ENCODE measurements at places on chromosomes 12 and 14.

- DNase-seq = no peak
These were observed 18.1 kb upstream of the PRICKLE1 start for GRCh38 chr12:42607584-42608058.

DNA sequence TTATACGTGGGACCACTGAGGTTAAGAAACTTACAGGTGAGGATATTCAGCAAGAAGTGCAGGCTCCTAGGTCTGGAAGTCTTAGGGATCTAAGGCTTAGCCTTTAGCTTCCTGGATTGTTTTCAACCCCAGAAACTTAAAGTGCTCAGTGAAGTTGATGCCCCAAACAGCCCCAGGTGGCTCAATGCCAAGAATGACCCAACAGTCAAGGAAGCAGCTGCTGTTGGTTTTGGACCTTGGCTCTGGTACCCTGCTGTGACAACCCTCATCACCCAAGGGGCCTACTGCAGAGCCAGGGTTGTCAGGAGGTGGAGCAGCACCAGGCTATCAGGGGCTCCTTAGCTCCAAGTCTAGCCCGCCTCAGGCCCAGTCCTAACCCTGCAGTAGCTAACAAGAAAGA, 36.8 kb downstream of the VDR start:
- DNase-seq = peak; percentile 16

GRCh38 chr12:69284131-69284530, 44.8 kb downstream of the CPSF6 start:
- DNase-seq = peak; percentile 75

GRCh38 chr12:11460343-11461023, 65.1 kb upstream of the PRB2 start:
- DNase-seq = no peak

DNA sequence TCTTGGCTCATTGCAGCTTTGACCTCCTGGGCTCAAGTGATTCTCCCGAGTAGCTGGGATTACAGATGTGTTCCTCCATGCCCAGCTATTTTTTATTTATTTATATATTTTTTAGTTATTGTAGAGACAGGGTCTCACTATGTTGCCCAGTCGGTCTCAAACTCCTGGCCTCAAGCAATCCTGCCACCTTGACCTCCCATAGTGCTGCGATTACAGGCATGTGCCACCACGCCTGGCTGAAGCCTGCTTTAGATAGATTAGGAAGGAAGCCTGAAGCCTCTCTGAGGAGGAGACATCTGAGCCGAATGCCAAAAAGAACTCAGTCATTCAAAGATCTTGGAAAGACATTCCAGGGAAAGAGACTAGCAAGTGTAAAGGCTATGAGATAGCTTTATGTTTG, 10.2 kb downstream of the INHBC start:
- no peak for DNase-seq

DNA sequence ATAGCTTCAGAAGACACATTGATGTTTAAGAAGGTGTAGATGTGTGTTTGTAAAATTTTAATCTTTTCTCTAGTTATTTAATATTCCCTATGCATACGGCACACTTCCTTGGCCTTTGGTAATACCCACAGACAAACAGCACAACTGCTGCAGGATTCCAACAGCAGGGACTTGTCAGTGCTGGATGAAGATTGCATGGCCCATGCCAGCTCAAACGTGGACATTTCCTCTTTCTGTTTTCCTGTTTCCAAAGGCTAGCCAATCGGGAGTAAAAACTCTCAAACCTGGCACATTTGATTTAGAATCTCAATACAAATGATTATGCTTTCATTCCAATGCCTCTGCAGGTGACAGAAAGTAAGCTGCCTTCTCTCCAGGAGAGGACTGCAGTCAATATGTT, 22.5 kb upstream of the PDE3A start:
- DNase-seq = no peak

- no peak for DNase-seq
These were observed 1.7 kb downstream of the HDAC7 start for GRCh38 chr12:47818007-47818376.

DNA sequence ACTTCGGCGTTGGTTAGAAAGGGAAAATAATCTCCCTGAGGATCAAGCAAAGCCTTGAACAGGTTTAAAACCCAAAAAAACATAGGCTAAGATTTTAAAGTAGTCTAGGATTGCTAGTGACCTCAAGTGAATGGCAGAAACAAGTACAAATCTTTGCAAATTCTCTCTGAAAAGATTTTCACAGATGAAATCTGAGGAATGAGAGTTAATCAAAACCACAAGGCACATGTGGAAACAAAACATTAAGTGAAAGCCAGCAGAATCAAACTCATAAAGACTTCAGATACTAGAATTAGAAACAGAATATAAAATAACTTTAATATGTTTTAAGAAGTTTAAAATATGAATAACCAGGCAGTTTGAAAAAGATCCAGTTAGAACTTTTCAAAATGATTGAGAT, 52.2 kb upstream of the CFL2 start:
- DNase-seq = peak; percentile 58

- DNase-seq = no peak
These were observed 6.5 kb upstream of the AK7 start for GRCh38 chr14:96385385-96385784.

- DNase-seq = no peak
These were observed 36.0 kb downstream of the FMNL3 start for GRCh38 chr12:49671031-49671765.

GRCh38 chr12:27635349-27635972, 60.8 kb upstream of the REP15 start:
- DNase-seq = peak; percentile 76

DNA sequence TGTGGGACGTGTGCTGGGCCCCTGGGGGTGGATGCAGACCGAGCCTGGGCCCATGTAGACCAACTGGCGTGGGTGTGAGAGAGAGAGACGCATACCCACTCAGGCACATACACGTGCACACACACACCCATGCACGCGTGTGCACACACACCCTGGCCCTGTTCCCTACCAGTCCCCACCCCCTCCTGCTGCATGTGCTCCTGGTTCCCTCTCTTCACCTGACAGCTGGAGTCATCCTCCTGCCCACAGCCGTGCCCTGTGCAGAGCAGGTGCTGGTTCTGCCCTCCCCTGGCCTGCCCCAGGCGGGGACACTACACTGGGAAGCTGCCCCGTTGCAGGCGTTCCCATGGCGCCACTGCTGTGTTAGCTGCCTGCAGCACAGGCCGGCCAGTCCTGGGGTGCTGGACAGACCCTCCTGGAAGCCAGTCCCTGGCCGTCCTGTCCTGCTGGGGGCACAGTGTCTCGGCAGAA, 18.5 kb downstream of the PACS2 start:
- no peak for DNase-seq

DNA sequence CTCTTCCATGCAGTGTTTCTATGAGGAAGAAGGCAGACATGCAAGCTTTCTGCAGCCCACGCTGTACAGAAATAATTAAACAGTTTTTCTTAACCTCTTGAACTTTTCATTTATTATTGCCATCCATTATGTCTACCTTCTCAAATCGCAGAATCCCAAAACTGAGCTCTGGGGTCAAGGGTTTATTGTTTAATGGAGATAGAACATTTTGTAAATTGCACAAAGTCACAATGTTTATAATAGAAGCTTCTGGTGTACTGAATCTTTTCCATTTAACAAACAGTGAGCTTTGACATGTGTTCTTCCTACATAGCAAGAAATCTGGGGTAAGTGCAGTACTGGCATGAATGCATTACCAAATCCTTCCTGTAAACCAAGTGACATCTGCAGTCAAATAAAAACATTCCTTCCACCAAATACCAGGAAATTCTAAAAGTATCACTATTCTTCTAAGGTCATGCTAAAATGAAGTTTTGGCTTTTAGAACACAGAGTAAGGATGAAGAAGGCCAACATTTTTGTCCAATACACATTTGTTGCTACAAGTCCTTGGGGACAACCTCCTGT, 385.3 kb upstream of the DDHD1 start:
- DNase-seq = peak; percentile 58

DNA sequence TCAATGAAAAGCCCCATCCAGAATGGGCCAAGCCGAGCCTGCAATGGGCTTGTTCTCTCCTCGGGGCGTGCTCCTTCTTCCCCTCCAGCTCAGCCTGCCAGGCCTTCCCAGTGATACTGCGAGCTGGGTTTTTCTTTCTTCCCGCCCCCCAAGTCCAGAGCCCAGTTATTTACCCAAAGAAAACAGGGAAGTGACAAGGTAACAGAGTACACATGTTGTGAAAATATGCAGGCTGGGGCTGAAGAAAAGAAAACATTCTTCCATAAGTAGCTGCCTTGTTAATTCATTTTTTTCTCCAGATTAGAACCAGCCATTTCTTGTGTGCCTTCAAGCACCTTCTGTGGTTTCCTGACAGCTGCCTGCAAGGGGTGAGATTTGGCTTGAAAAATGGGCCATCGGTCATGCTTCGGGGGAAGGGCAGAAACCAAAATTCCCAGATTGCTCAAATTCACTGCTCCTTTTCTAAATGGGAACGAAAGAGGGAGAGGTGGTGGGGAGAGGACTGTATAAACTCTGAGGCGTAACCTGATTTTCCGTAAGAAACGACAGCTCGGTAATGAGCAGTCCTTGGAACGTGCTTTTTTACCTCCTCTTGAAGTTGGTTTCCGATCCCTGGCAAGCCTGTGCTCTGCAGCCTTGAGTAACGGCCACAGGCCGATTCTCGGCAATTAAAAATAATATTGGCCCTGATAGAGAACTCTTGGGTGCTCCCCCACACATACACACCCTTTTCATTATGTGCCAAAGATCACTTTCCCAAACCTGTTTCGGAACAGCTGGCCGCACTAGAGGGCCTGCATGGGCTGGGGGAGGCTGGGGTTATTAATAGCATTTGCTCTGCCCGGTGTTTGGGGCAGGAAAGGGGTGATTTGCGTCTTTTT, 229.4 kb downstream of the ZFP36L1 start:
- peak; percentile 78 for DNase-seq

- DNase-seq = no peak
These were observed 35.3 kb downstream of the CD9 start for GRCh38 chr12:6235499-6235898.

- DNase-seq = no peak
These were observed 29.3 kb downstream of the DUSP16 start for GRCh38 chr12:12533238-12533829.

DNA sequence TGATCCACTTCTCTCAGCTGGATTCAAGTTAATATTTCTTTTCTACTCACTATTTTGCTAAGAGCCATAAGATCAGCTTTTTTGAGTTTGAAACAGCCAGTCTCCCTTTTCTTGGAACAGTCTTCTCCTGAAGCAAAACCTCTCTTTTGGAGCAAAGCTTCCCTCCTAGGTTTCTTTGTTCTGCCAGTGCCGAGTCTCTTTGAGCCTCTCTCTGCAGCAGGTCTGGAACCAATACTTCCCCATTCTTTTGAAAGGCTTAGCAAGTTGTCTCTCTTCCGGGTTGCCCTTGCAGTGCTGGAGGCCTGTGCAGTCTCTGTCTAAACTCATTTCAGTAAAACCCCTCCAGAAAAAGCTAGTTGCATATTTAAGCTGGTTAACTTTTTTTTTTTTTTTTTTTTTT, 454.8 kb downstream of the NOVA1 start:
- DNase-seq = no peak

DNA sequence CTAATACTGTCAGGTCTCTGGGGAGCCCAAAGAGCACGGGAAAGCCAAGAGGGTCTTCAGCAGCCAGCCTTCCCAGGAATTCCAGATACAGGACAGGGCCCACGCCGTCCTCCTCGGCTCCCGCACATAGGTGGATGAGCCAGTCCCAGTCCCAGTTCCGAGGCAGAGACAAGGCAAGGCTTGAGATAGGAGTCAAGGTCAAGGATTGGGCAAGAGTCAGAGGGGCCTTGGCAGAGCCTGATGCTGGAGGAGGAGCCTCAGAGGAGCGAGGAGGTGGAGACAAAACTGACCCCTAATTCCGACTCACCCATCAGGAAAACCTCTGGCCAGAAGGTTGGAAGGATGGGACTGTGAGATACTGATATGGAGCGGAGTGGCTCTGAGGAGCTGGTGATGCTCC, 21.0 kb downstream of the KRT80 start:
- DNase-seq = no peak

GRCh38 chr14:24058260-24058950, 6.6 kb downstream of the CARMIL3 start:
- DNase-seq = peak; percentile 76

- peak; percentile 61 for DNase-seq
These were observed 46.3 kb downstream of the PPHLN1 start for GRCh38 chr12:42372154-42372791.

DNA sequence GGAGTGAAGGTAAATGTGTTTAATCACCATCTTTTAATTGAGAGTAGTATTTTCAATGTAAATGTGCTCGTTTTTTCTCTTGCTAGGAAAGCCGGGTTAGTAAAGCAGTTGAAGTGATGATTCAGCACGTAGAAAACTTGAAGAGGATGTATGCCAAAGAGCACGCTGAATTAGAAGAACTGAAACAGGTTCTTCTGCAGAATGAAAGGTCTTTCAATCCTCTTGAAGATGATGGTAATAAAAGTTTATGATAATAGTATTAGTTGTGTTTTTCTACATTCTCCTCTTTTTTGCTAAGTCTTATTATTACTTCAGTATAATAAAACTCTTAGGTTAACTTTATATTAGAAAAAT, 93.9 kb downstream of the DNAI7 start:
- DNase-seq = no peak

- DNase-seq = no peak
These were observed 3.3 kb downstream of the ARHGAP9 start for GRCh38 chr12:57476162-57476992.

GRCh38 chr14:55388160-55388559, 23.5 kb downstream of the ATG14 start:
- peak; percentile 81 for DNase-seq

DNA sequence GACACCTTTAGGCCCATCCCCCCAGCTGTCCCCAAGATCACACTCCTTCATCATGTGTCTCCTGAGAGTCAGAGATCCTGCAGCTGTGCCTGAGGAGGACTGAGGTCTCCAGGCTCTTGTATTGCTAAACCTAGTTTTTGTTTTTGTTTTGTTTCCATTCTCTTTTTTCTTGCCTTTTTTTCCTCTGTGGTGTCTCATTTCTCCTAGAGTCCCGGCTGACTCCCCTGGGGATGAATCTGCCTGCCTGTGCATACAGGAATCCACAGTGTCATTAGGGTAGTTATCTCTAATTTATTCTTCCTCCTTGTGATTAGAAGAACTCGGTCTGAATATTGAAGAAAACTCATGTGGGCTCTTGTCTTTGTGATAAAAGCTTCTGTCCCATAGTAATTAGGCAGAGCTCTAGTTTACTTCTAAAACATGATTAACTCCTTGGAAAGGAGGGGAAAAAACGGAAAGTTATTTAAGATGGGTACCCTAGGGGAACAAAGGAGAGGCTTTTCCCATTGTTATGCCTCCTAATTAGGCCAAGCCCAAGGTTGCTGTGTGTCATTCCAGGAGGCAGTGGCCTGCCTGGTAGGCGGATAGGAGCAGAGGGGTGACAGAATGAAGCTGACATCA, 343.2 kb downstream of the ZFP36L1 start:
- DNase-seq = no peak

GRCh38 chr14:33676135-33676566, 274.7 kb downstream of the EGLN3 start:
- peak; percentile 56 for DNase-seq

DNA sequence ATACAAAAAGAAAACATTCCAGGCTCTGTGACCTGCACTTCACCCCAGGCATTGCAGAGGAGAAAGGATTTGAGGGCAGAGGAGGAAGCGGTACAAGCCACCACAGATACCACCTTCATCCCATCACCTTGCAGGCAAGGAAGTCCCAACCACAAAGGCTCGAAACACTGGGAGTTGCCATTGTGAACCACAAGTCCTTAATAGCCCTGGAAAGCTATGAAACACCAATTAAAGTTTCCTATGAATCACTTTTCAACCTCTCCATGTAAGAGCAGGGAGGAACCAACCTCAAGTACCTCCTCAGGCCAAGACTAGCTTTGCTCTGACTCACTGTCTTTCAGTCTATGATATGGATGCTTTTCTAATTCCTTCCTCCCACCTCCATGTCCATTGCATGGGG, 27.0 kb downstream of the MAP3K9 start:
- peak; percentile 73 for DNase-seq

GRCh38 chr12:3751151-3752095, 1.5 kb downstream of the CRACR2A start:
- no peak for DNase-seq
